ENCODE measurements at places on chromosomes 11 and 22.

- ATAC-seq = peak; percentile 59
These were observed 2.2 kb downstream of the NCAM1 start for GRCh38 chr11:112963368-112963955.

GRCh38 chr11:20251496-20251895, 91.2 kb upstream of the DBX1 start:
- no peak for ATAC-seq

DNA sequence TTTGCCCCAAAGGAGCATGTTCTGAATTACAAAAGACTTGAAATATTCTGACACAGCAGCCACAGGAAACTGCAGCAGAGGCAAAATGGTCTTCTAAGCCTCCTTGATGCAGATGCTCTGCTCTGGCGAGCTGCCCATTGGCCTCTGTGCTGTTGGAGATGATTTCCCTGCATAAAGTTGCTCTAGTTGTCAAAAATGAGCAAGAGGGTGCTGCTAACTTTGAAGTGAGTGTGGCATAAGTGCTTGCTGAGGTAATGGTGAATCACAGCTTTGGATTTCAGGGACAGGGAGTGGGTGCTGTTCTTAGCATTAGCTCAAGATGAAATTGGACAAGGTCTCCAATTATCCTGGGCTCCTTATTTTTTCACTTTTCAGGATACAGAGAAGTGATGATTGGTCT, 435.4 kb downstream of the TMEM135 start:
- no peak for ATAC-seq

GRCh38 chr11:130400781-130401483, 27.5 kb downstream of the ADAMTS8 start:
- ATAC-seq = no peak

DNA sequence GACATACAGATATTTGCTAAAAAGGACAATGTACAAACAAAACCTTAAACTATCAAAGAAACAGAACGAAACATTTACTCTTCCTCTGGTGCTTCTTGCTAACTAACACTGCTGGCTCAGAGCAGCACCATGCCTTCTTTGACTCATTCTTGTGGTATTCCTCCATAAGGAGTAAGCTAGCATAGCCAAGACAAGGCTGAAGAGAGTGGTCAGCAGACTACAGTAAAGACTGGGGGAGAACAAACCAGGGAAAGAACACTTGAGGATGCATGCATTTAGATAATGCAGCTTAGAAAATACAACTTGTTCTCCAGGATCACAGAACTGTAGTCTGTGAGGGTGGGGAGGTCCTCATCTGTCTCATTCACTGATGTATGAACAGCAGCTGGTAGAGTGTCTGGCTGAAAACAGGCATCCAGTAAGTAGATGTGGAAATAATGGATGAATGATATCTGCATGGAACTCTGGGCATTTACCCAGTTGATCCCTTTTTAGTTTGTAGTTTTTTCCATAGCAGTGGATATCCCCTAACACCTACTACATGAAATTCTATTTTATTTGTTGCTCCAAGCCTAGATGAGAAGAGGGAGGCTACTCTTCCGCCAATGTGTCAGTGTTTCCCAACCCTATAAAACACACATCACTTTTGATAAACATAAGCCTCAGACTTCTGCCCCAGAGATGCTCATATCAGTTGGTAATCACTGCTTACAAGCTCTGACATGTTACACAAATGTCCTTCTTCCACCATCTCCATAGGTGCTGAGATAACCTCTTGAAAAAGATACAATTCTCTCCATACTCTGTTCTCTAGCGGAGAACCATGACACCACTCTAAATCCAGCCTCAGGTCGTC, 7.3 kb downstream of the SNX19 start:
- ATAC-seq = no peak

GRCh38 chr11:12512132-12512531, 134.8 kb downstream of the PARVA start:
- no peak for ATAC-seq

GRCh38 chr11:43735961-43736360, 55.4 kb downstream of the HSD17B12 start:
- no peak for ATAC-seq

DNA sequence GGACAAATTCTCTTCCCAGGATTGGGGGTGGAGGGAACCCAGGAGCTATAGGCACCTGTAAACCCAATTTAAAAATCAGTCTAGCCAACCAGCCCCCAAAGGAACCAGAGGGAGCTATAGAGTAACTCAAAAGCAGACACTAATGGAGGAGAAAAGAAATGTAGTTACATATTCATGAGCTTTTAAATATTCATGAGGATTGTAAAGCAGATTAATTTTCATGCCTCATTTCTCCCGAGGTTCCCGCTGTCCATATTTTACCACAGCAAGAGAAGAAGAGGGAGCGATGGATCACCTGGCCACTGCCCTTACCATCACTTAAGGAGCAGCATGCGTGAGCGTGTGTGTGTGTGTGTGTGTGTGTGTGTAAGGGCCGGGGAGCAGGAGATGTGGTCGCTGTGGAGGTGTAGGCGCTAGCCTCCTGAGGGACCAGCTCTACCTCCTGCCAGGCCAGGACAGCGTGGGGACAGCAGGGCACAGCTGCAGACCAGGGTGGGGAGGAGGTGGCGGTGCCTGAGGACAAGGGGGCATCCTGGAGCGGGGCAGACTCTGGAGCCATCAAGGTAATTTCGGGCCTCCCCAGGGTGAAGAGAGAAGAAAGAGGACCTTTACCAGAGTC, 100.7 kb upstream of the THY1 start:
- no peak for ATAC-seq

DNA sequence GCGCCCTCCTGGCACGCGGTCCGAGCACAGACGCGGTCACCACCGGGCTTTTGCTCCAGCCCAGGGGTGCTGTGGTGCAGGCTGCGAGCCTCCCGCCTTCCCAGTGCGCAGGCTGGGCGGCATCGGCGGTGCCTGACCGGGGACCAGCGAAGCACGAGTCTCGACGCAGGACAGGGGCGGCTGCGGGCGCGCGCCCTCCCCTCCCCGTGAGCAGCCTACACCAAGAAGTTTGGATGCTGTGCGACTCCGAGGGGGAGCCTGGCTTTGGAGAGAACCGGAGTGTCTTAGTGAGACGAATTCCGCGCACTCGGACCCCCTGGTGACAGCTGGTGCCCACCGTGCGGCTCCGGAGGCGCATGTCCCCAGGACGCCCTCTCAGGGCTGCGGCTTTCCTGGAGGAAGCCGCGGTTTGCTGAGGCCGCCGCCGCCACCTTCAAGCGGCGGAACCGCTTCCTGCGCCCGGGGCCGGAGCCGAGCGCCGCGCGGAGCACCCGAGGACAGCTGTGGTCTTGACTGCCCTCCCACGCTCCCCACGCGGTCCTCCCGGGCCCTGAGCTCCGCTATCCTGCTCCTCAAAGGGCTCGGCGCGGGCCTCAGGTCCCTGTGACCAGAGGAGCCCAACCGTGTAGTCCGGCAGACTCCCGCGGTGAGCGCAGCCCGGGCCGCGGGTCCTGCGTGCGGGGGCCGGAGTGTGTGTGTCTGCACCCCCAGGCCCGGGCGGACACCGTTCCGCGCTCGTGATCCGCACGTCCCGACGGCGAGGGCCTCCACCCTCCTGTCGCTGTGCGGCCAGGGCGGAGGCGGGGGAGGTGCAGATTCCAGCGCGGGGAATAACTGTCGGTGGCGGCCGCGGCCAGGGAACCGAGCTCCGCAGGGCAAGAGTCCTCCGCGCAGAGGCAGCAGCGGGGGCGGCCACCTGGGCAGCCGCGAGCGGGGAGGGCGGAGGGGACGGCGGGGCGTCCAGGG, 1.7 kb downstream of the FGF3 start:
- ATAC-seq = peak; percentile 67

DNA sequence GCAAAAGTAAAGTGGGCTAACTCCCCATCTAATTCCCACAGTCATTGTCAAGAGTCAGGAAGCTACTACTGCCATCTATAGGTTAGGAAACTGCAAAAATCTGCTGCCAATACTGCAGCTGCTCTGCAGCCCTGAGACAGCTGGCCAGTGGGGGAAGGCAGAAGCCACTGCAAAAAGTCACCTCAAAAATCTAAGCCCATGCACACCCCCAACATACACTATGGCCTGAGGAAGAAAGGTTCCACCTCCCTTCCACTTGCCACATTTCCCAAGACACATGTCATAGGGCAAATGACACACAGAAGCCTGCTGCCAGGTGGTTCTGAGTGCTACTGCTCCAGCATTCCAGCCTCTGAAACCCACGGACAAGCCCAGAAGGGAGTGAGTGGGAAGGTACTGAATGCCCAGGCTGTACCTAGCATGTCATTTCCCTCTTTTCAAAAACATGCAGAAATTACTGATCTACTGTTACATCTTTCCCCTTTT, 36.9 kb downstream of the DGCR2 start:
- ATAC-seq = peak; percentile 47

GRCh38 chr22:32544953-32545558, 70.4 kb downstream of the FBXO7 start:
- ATAC-seq = no peak

DNA sequence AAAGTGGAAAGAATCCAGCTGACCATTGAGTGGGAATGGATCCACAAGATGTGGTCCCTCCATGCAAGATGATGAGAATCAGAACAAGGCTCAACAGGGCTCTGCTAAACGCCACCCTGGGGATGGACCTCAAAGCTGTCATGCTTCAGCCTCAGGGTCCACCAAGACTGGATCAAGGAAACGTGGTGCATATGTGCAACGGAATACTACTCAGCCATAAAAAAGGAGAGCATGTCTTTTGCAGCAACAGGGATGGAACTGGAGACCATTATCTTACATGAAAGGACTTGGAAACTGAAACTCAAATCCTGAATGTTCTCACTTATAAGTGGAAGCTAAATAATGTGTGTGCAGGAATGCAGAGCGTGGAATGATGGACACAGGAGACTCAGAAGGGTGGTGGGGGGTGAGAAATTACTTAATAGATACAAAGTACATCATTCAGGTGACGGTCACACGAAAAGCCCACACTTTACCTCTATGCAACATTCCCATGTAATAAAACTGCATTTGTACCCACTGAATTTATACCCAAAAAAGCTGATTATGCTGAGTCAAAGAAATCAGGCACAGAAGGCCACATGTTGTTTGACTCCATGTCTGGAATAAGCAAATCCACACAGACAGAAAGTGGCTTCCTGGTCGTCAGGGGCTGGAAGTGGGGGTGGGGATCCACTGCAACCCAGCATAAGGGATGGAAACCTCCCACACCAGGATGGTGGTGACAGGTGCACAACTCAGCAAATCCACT, 116.1 kb downstream of the SHANK2 start:
- ATAC-seq = no peak

- peak; percentile 69 for ATAC-seq
These were observed at the start of gene LRRC32 for GRCh38 chr11:76670485-76671236. LRRC32 (minus strand) TSS chr11:76670747; CDS start chr11:76665954, 4,793 bp downstream.

DNA sequence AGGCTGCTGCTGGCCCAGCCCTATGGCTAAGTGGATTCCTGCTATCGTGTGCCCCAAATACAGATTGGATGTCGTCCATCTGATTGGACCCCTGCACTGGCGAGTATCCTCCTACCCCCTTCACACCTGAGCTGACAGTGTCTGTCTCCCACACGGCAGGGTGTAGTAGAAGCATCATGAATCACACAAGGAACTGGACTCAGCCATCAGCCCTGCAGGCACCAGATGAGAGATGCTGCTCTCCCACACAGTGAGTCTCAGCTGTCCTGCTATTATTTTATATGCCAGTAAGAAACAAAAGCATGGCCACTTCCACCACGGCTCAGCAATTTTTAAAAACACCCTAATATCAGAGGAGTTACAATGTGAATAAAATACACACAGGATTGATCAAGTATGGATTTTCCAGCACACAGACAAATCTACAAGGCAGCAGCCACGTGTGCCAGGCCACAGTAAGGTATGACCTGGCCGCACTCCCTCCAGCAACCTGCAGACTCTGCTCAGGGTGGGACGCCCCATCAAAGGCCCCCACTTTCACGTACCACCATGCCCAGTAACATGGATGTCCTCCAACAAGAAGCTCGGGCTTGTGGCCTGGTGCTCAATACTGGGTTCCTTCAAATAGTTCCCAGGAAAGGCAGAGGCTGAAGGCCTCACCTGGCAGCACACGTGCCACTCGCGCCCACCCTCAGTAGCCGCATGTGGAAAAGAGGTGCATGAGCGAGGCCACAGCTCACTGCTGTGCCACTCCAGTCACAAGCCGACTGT, 16.4 kb upstream of the SLC25A1 start:
- no peak for ATAC-seq

GRCh38 chr11:79013509-79013908, 427.3 kb downstream of the TENM4 start:
- ATAC-seq = no peak

- ATAC-seq = no peak
These were observed 100.3 kb upstream of the CLPB start for GRCh38 chr11:72534371-72535193.

GRCh38 chr22:20013382-20013871, 3.2 kb downstream of the ARVCF start:
- ATAC-seq = peak; percentile 58

GRCh38 chr11:130813196-130813595, 103.1 kb downstream of the SNX19 start:
- no peak for ATAC-seq

DNA sequence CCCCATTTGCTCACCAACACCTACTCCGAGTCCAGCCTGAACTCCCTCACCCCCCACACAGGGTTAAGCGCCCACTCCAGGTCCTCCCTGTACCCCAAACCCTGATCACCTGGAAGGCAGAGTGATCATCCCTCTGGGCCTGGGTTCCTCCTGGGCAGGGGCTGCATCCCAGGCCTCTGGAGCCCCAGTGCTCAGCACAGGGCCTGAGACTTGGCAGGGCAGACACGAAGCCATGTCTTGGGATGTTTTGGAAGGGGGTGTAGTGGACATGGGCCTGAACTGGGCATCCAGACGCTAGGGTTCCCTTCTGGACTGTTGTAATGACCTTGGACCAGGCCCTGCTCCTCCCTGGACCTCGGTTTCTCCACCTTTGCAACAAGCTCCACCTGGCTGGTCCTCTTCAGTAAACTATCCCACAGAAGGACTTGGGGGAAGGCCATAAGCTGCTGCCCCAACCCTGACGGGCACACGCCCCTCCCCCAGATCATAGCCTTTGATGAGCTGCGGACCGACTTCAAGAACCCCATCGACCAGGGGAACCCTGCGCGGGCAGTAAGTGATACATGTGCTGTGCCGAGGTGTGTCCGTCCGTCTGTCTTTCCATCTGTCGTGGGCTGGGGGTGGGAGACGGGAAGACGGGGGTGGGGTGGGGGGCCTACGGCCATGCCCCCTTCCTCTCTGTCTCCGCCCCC, 3.9 kb downstream of the CNIH2 start:
- ATAC-seq = no peak

DNA sequence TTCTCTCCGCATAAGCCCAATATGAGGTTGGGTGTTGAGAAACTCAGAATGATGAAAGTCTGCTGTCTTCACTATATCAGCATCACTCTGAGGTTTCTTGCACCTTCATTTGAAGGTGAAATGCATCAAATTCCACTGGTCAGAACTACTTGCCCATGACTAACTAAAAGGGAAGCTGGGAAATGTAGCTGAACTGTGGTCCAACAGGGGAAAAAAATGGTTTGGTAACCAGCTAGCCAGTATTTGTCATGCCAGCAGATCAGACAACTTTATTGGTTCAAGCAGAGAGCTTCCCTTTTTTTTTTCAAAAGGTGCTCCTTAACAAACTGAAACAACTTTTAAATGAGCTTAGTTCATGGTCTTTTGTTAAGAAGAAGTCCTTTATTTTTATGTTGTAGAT, 14.2 kb upstream of the PIK3C2A start:
- no peak for ATAC-seq

GRCh38 chr11:33652930-33653329, 47.7 kb downstream of the C11orf91 start:
- no peak for ATAC-seq

Data from motor neuron (in vitro differentiated cells).